Immature natural killer cell (primary cell): ENCODE measurements at places on chromosomes 11 and 22. TPM values are rescaled to one million over a fixed set of nuclear protein-coding genes. Genes with fewer than 3 reads are reported as not detected.

DNA sequence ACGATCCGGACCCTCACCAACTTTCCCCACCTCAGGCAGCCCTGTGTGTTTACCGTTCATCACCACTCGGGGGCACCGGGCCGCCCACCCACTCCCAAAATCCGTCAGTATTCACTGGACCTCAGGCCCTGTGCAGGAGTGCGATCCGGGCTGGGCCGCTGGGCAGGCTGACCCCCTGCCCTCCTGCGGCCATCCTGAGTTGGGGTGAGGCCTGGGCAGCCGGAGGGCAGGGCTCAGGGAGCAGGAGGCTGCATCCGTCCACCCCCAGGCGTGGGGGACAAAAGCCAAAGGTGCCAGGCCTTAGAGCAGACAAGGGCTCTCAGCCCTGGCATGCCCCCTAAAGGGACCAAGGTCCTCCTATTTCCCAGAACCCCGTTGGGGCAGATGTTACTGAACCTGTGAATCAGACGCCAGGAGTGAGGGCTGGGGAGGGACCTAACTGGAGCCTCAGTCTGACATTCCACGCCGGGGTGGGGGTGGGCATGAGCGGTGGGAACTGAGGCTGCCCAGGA is 16.8 kb upstream of the TMEM191C start:
- H3K27me3 ChIP-seq: no peaks in the 10 kb centered on the region
- DNase-seq: no peak

DNA sequence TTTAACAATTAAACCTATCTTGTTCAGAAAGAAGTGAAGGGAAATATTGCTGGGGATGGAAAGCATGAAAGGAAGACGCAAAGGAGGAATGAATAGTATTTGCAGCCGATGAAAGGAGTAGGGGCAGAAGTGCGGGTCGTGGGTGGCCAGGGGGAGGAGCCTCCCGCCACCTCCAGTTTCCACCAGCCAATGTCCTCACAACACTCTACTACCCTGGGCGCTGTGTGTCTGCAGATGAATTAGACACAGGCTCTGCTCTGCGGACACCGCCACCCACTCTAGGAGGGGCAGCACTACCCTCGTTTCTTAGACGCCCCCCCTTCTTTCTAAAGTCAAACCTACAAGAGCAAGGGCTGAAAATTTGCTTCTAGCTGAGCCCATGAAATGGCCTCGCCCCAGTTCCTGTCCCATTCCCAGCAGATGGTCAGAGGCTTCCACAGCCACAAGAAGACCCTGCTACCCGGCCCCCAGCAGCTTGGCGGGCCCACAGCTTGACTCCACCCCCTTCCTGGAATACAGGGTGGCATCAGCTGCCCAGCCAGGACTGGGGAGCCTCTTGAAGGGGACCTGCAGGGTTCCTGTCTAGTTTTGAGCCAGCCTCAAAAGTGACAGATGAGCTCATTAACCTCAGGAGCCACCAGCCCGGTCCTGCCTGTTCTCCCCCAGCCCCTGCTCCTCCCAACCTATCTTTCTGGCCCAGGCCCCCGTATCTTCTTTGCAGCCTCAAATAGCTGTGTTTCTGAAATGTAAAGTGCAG is 268.1 kb downstream of the BUD13 start:
- H3K4me3 ChIP-seq: no peak overlapping the region
- DNase-seq: no peak
- no peaks in the 10 kb centered on the region for H3K36me3 ChIP-seq
- no peaks in the 10 kb centered on the region for H3K4me1 ChIP-seq
- peaks cover 6% of the 10 kb centered on the region for H3K27me3 ChIP-seq
- no peak overlapping the region for H3K27ac ChIP-seq

The TREH gene
- not detected for polyA plus RNA-seq

The ANKK1 gene
- not detected for polyA plus RNA-seq
